A549 (cell line): ENCODE measurements at places on chromosomes 6 and 20.
A peak's percentile ranks its signal among the peaks of the same experiment; 100 is the strongest.

DNA sequence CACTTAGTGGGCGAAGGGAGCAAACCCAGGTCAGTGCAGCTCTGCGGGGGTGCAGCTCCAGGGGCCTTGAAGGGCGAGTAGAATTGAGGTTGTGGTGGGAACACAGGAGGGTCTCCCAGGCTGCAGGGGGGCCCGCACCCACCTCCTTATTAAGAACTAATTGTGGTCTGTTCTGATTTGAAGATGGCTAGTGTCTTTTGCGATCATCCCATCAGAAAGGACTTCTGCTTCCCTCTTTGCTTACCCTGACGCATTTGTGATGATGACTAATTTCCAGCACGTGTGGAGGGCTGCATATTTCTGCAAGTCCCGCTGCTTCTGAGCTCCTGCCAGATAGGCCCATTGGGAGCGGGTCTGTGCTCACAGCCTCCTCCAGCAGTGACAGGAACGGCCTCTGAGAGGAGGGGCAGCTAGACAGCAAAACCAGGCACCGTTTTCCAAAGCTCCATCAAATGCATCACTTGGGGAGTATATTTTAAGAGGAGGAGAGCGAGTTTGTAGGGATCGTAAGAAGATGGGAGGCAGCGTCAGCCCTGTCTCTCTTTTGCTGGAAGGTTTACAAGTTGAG, 268.9 kb downstream of the CDH4 start:
- DNase-seq, result no peak

- peak; percentile 67 for DNase-seq
These were observed 63.2 kb upstream of the BMP2 start for GRCh38 chr20:6704132-6704861.

GRCh38 chr20:36391456-36391855, 85.3 kb downstream of the DLGAP4 start:
- no peak for DNase-seq

GRCh38 chr6:84575264-84575663, 189.1 kb downstream of the TBX18 start:
- DNase-seq, result no peak

GRCh38 chr20:9551808-9552550, 37.6 kb downstream of the LAMP5 start:
- peak; percentile 16 for DNase-seq

GRCh38 chr6:106039897-106040592, 46.1 kb upstream of the PRDM1 start:
- no peak for DNase-seq

GRCh38 chr6:7615611-7616383, 25.8 kb downstream of the SNRNP48 start:
- DNase-seq, result peak; percentile 57
